ENCODE measurements at places on chromosomes 4 and X.

GRCh38 chrX:109533631-109534030 lies 3.0 kb upstream of the NXT2 start:
- no peak for DNase-seq

GRCh38 chrX:131895807-131896206 lies 127.3 kb upstream of the STK26 start:
- no peak for DNase-seq

DNA sequence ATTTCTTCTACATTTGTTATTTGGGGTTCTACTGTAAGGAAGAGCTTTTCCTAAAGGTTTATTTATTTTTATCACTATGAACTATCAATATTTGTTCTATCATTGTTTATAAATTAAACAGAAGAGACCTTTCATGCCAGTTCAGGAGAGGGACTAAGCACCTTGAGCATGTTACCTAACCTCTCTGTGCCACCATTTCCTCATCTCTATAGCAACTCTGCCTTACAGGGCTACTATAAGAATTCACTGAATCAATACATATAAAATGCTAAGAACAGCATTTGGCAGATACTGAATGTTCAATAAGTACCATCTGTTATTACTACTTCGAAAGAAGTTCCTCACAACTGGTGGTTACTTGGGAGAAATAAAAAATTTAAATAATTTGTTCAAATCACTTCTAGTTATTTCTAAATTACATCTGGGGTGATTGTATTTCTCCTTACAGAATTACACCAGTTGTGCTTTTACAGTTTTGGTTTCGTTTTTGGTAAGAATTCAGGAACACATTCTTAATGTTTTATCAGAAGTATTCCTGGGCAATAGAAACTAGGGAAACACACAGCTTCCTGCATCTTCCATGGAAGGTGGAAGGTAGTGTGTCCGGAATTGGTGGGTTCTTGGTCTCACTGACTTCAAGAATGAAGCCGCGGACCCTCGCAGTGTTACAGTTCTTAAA lies 32.9 kb downstream of the EREG start:
- no peak for DNase-seq

DNA sequence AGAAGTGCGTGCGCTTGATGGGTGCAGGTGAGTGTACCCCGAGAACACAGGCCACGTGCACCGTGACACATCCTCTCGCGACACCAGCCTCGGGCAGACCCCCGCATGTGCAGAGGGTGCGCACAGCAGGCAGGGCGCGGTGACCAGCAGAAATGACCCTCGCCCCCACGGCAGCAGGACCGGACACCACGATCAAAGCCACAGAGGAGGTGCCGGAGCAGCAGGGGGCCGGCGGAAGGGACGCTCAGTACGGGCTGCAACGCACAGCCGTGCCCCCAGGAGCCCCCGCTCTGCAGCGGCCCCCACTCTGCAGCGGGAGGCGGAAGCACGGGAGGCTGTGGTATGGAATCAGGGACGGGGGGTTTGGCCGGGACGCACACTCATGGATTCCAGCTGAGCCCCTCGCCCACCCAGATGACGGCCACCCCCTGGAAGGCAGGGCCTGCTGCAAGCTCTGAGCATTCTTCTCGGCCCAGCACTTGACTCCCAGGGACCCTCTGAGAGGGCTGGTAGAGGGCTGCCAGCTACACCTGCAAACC lies 17.1 kb downstream of the PPP2R3B start:
- DNase-seq: no peak

Data from CD4-positive, alpha-beta T cell (primary cell).